H1 (cell line): ENCODE measurements at places on chromosomes 3 and 15.

- DNase-seq = no peak
- no peaks in the 10 kb centered on the region for H3K4me1 ChIP-seq
- no peaks in the 10 kb centered on the region for H3K36me3 ChIP-seq
- H3K4me3 ChIP-seq = no peak overlapping the region
- no peak overlapping the region for H3K27ac ChIP-seq
- H3K27me3 ChIP-seq = no peaks in the 10 kb centered on the region
Observed at GRCh38 chr15:71078506-71079207, 36.6 kb upstream of the THSD4 start.

- no peak for DNase-seq
- H3K4me1 ChIP-seq = no peaks in the 10 kb centered on the region
- no peak overlapping the region for H3K4me3 ChIP-seq
- no peaks in the 10 kb centered on the region for H3K27me3 ChIP-seq
- H3K27ac ChIP-seq = no peak overlapping the region
Observed at GRCh38 chr3:24648063-24648462, 153.4 kb upstream of the THRB start.

DNA sequence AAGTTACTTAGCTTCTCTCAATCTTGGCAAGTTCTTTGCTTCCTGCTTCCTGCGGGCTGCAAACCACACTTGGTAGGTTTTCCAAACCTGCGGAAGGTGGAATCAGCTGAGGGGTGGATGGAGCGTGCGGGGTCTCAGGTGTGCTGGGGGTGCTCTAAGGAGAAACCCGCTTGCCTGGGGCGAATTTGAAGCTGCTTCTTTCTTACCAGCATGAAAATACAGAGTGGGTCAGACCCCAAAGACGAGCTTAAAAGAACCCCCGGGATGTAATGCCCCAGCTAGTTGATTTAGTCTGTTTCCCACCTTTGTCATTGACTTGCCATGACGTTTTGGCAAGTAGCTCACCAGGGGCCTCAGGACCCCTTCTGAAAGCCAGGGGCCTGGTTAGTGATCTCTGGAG lies 28.8 kb upstream of the CORO2B start:
- no peaks in the 10 kb centered on the region for H3K4me1 ChIP-seq
- no peak for DNase-seq
- no peaks in the 10 kb centered on the region for H3K36me3 ChIP-seq
- H3K27ac ChIP-seq = no peak overlapping the region
- H3K4me3 ChIP-seq = no peak overlapping the region

GRCh38 chr3:30344288-30344687 lies 262.1 kb upstream of the TGFBR2 start:
- no peaks in the 10 kb centered on the region for H3K27me3 ChIP-seq
- no peak for DNase-seq
- H3K4me3 ChIP-seq = no peak overlapping the region
- H3K27ac ChIP-seq = no peak overlapping the region

- no peaks in the 10 kb centered on the region for H3K4me1 ChIP-seq
- no peaks in the 10 kb centered on the region for H3K27me3 ChIP-seq
- no peaks in the 10 kb centered on the region for H3K36me3 ChIP-seq
- no peak overlapping the region for H3K4me3 ChIP-seq
- no peak overlapping the region for H3K27ac ChIP-seq
Observed at GRCh38 chr3:188407158-188407880, 253.4 kb downstream of the LPP start.
